HT-29 (cell line): ENCODE measurements at places on chromosomes 16 and 17.

GRCh38 chr17:40558890-40559563 lies 6.2 kb downstream of the CCR7 start:
- DNase-seq: no peak

- DNase-seq: no peak
Measured at GRCh38 chr16:56227936-56228335, 36.6 kb downstream of the GNAO1 start.

- no peak for DNase-seq
Measured at GRCh38 chr17:10750210-10750609, 20.4 kb upstream of the TMEM220 start.

GRCh38 chr17:16129441-16130205 lies 85.7 kb downstream of the NCOR1 start:
- DNase-seq: no peak

GRCh38 chr17:78680436-78680835 lies 101.6 kb downstream of the CYTH1 start:
- no peak for DNase-seq

GRCh38 chr17:27217631-27218030 lies 76.3 kb upstream of the WSB1 start:
- DNase-seq: no peak

- no peak for DNase-seq
Measured at GRCh38 chr17:68993112-68993511, 37.9 kb upstream of the ABCA8 start.

DNA sequence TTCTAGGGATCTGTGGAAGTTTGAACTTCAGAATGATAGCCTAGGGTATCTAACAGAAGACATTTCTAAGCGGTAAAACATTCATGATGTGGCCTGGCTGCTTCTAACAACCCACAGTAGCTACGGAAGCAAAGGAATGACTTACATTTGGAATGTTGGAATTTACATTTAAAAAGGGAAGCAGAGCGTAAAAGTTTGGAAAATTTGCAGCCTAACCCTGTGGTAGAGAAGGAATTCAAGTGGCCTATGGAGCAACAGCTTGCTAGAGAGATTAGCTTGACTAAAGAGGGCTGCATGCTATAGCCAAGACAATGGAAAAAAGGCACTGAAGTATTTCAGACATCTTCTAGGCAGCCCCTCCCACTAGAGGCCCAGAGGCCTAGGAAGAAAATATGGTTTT lies 50.1 kb downstream of the HNF1B start:
- DNase-seq: no peak

- DNase-seq: peak; percentile 41
Measured at GRCh38 chr16:30005341-30006094, 5.3 kb downstream of the DOC2A start.

- peak; percentile 73 for DNase-seq
Measured at GRCh38 chr17:48555258-48556228, 10.6 kb upstream of the HOXB2 start.
